ENCODE measurements at places on chromosomes 16 and 17.

GRCh38 chr16:57343221-57343620 is 15.4 kb upstream of the CCL22 start:
- DNase-seq: no peak

DNA sequence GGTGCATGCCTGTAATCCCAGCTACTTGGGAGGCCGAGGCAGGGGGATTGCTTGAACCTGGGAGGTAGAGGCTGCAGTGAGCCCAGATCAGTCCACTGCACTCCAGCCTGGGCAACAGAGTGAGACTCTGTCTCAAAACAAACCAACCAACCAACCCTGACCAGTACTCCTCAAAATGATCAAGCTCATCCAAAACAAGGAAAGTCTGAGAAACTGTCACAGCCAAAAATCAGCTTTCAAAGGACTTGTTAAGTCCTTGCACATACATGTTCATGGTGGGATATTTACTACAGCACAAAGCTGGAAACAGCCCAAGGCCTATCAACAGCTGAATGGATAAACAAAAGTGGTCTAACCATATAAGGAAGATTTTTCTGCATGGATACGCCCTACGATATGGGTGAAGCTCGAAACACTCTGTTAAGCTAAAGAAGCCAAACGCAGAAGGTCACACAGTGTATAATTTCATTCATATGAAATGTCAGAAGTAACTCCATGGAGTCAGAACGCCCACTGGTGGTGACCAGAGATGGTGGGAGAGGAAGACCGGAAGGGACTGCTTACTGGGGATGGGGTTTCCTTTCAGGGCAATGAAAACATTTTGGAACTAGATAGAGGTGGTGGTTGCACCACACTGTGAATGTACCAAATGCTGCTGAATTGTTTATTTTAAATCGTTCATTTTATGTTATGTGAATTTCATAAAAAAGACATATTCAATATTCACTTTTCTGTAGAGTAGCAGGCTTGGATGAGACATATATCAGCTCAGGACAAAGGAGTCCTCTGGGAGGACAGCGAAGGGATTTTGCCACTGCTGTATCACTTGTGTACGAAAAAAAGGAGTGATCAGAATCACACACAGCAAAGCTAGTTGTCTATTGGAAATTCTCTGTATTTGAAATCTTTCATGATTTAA is 17.7 kb downstream of the CCL17 start:
- DNase-seq: no peak

DNA sequence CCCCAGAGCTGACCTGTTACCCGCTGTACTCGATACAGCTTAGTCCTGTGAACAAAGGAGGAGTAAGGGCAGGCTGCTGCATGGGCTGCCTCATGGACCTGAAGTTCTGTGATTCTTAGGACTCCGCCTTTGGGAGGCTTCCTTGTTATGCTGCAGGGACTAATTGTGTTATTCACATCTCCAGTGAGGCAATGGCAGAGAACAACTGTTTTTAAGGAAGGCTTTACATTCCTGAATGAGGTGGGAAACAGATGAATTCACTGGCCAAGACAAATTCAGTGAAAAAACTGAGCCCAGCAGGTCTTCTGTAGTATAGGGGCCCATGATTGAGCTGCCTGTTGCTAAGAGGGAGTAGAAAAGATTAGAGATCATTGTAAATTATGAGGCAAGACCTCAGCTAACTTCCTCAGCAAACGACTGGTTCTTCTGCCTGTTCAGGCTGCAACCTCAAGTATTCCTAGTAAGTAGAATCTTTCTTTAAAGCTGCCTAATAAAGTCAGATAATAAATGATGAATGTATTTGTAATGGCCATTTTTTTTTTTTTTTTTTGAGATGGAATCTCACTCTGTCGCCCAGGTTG is 26.3 kb downstream of the ADORA2B start:
- DNase-seq: no peak

DNA sequence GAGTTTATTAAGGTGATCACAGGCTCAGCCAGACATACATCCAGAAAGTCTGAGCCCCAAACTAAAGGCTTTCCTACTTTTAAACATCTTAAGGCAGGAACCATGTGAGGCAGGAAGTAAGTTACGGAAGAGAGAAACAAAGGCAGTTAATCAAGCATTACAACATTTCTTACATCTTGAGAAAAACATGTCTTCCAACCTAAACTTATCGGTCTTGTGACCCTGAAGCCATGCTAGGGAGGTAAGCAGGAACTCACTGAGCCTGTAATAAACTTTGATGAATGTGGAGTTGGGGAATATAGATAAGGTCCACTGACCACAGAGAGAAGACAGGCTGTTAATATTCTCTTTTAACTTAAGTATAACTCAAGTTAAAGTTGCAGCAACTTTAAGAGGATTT is 3.5 kb upstream of the ACSM3 start:
- DNase-seq: no peak

DNA sequence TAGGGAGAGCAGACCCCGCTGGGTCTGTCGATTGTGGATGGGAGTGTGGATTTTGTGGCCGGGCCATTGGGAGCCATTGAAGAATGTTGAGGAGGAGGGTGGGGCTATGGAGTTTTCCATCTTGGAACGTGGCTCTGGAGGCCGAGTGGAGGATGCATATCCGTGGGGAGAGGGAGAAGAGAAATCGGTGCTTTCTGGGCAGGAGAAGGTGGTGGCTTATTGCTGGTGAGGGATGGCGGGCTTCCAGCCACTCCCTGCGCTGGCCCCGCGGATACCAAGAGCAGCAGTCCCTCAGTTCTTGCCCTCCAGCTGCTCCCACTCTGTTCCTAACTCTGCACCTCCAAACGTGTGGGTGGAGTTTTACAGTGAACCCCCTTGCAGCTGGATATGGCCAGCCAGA is 162.4 kb downstream of the CMIP start:
- no peak for DNase-seq

GRCh38 chr17:39702901-39703893 is 3.3 kb downstream of the ERBB2 start:
- DNase-seq: no peak

DNA sequence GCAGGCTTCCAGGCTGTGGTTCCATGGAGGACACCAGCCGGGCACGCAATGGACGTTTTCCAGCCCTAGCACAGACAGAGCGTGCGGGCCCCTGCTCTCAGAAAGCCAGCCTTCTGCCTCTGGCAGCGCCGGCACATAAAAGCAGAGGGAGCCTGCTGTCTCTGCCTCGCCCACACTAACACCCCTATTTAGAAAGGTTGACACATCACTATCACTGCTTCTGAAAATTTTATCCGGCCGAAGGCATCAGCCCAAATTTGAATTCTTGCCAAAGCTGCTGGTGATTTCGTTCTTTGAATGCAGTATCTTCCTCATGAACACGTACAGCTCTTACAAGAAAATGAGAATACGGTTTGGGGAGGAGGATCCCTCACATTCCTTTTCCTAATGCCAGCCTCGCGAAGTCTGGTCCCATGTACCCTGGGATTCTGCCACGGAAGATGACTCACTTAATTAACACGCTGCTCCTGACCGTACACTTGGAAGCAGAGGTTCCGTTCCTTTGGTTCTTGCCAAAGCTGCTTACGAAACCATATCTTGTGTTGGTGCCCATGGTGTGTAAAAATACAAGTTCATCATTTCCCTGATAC is 1.3 kb upstream of the RAB11FIP3 start:
- DNase-seq: no peak

DNA sequence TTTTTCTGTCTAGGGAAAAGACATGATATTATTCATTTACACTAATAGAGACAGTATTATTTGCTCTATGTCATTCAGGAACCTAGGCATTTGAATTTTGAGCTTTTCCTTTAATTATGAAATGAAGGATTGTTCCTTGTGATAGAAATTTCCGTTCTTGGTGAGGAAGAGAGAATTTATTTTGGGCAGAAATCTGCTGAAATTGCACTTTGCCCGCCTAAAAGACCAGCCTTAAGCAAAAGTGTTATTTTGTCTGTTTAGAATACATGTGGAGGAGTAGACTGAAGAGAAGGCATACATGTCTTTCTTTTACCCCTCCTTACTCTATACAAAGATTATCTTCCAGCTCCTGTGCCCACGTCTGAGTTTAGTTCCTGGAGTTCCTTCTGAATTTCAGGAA is 16.8 kb upstream of the KRT10 start:
- DNase-seq: no peak

GRCh38 chr16:85753559-85753958 is 2.7 kb upstream of the C16orf74 start:
- no peak for DNase-seq

DNA sequence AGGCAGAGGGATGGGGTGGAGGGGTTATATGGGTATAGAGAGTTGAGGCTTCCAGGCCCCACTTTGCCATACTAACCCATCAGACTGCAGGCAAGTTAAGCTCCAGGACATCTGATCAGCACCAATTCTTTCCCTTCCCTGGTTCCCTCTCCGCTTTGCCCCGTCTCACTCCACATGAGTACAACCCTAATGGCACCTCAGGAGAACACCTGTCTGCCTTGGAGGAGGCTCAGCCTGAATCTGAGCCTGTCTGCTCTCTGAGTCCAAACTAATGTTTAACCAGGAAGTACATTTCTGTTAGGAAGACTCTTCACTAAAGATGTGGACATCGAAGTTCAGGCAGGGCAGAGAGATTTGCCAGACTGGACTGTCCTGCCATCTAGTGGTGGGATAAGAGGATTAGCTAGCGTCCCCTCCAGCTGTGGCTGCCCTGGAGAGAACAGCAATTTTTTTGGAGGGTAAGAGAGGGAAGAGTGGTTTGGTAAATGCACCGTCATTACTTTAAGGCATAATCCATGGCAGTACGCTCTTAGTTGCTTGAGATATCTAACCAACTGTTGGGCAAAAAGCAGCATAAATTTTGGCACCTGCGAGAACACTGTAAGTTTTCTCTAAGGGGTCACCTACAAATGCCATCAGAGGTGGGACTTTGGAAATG is 29.2 kb upstream of the LRRC75A start:
- DNase-seq: peak; percentile 26
